ENCODE measurements at places on chromosomes 11 and 22. TPM values are rescaled to one million over a fixed set of nuclear protein-coding genes. Genes with fewer than 3 reads are reported as not detected.

DNA sequence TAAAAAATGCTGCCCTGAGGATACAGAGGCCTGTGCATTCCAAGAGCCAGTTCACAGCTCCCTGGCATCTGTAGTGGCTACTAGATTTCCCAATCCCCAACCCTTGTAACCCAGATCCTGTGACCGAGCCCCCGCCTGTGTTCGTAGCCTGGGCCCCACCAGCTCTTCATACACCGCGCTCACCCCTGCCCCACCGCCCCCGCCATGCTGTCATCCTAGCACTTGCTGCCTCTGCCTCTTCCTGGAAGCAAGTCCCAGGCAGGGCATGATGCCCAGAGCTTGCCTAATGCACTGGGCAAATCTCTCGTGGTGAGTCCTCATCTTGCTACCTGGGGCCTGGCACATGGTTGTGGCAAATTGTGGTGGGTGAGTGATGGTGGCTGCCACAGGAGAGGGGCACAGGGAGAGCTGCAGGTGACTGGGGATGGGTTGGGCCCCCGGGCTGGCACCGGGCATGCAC is 7.1 kb downstream of the MGAT3 start:
- no peak for DNase-seq

GRCh38 chr22:19843857-19844376 is 10.8 kb downstream of the GNB1L start:
- no peak for DNase-seq

DNA sequence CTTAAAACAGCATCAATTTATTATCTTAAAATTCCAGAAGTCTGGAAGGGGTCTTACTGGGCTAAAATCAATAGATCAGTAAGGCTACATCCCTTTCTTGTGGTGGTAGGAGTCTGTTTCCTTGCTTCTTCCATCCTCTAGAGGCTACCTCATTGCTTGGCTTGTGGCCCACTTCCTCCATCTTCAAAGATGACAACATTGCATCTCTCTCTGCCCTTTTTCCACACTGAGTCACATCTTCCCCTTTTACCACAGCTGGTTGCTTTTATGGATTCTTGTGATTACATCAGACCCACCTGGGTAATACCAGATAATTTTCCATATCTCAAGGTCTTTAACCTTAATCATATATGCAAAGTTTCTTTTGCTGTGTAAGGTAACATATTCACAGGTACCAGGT is 60.9 kb downstream of the GRIA4 start:
- no peak for DNase-seq

HEPHL1 gene
- total RNA-seq, result not detected

NECTIN1 gene
- 4.0 TPM for total RNA-seq
